ENCODE measurements at places on chromosomes 2 and 18. TPM values are rescaled to one million over a fixed set of nuclear protein-coding genes. Genes with fewer than 3 reads are reported as not detected.

DNA sequence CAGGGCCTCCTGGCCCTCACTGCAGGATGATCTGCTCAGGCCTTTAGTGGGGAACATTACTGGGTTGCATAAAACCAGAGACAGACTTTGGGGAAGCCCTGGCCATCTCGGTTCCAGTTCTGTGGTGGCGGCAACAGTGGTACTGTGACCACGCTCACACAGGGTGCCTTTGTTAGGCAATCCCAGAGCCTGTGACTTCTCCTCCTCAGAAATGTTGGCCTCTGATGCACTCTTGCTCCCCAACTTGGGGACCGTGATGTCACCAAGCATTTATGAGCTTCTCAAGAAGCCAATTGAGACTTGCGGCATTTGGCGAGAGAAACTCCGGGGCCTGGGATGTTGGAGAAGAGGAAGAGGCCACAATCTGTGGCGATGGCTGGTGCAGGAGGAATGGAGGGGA lies 80.9 kb upstream of the PKDCC start:
- peak overlapping the region; percentile 6 for H3K27ac ChIP-seq
- no peak overlapping the region for H3K4me3 ChIP-seq
- no peaks in the 10 kb centered on the region for H3K36me3 ChIP-seq

DNA sequence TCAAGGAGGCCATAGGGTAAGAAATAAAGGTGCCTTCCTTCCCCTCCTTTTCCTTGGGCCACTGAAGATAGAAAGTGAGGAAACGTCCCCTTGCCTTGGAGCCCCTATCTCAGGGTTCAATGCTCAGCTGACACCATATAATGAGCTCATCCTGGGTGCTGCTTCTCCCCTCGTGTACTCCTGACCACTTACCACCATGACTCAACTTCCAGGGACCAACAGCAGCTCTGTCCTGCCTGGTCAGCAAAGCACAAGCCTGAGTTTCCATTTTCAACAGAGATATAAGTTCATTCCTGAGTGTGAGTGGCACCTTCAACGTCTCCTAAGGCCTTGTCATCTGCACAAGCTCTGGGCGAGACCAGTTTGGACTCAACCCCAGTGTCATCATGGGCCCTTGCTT lies 151.2 kb downstream of the CAPN13 start:
- no peaks in the 10 kb centered on the region for H3K36me3 ChIP-seq
- H3K4me1 ChIP-seq: no peaks in the 10 kb centered on the region
- no peaks in the 10 kb centered on the region for H3K27me3 ChIP-seq
- DNase-seq: no peak

DNA sequence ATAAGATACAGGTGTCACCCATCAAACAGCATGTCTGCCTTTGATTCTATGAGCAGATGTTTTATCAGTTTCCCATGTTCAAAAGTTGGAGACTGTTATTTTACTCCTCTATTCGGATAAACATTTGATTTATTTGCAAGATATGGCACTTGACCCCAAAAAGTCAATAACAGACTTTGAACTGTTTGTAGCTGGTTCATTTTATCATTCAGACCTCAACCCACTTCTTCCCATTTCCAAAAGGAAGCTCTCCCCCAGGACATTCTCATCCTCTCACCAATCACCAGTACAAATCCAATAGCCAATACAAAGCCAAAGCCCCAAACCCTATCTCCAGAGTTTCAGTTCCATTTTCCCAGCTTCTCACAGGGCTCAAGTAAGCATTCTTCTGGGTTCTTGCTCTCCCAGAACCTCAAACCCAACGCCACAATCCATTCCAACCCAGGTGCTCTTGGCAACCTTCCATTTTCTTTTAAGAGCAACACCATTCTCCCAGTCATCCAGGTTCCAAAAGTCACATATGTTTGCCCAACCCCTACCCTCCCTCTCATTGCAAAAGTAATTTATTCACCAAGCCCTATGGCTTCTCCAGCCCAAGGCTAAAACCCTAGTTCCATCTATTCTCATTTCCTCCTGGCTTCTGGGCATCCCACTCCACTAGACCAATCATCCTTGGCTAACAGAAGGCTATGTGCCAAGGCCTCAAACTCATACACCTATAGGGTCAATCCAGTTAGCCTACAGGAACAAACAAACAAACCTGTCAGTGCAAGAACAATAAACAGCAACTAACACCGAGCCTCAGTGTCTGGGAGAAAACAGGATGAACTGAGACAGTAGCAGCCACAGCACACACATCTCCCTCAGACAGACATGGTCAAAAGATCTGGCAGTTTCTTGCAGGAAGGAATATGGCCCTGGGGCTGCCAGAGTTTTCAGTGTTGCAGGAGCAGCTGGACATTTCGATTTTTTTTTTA lies 9.2 kb downstream of the ACVR1 start:
- no peaks in the 10 kb centered on the region for H3K36me3 ChIP-seq
- H3K27ac ChIP-seq: no peak overlapping the region
- H3K4me3 ChIP-seq: no peak overlapping the region

DNA sequence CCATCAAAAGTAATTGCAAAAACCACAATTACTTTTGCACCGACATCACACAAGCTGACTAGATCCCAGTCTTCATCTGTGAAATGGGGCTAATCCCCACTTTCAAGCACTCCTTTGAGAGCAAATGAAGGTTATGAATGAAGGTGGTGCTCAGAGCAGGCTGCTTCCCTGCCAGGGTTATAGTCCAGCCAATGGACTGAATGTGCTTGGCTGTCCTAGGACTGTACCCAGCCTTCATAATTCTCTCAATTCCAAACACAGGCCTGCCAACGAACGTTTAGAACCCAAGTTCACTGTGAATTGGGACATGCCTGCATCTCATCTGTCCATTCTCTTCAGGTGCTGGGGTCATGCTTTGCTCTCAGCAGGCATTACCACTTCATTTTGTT lies 27.8 kb upstream of the ICOS start:
- no peak overlapping the region for H3K4me3 ChIP-seq
- peak overlapping the region; percentile 6 for H3K27ac ChIP-seq
- peaks cover 9% of the 10 kb centered on the region for H3K4me1 ChIP-seq
- DNase-seq: no peak
- H3K27me3 ChIP-seq: no peaks in the 10 kb centered on the region
- H3K36me3 ChIP-seq: no peaks in the 10 kb centered on the region

Gene CCDC68
- 13.0 TPM for total RNA-seq

Gene MDH1B
- total RNA-seq: 0.16 TPM

Gene SRD5A2
- total RNA-seq: 0.52 TPM

Gene COL5A2
- 344 TPM for total RNA-seq

Measured in hepatocyte (in vitro differentiated cells).